ENCODE measurements at places on chromosomes 4 and X. TPM values are rescaled to one million over a fixed set of nuclear protein-coding genes. Genes with fewer than 3 reads are reported as not detected.

The SRPK3 gene
- 1.8 TPM for polyA plus RNA-seq

The BEND2 gene
- polyA plus RNA-seq = not detected

The EREG gene
- 6.8 TPM for polyA plus RNA-seq

- DNase-seq = no peak
Measured at GRCh38 chr4:150231107-150231770, 153.0 kb downstream of the DCLK2 start.

The ZNF732 gene
- polyA plus RNA-seq = 0.85 TPM

DNA sequence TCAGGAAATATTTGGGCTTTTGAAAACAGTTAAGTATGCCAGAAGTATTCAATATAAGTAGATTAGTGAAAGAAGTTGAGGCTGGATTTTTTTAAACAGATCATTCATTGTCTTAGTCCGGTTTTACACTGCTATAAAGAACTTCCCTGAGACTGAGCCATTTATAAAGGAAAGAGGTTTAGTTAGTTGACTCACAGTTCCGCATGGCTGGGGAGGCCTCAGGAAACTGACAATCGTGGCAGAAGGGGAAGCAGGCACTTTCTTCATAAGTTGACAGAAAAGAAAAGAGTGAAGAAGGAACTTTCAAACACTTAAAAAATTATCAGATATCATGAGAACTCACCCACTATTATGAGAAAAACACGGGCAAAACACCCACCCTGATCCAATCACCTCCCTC is 31.1 kb upstream of the CYLC1 start:
- DNase-seq = no peak

The MAGEA4 gene
- polyA plus RNA-seq = not detected
